C1 segment of cervical spinal cord (tissue), 14 donors: ENCODE measurements at places on chromosomes 13 and 19.
A peak's percentile ranks its signal among the peaks of the same experiment; 100 is the strongest.

DNA sequence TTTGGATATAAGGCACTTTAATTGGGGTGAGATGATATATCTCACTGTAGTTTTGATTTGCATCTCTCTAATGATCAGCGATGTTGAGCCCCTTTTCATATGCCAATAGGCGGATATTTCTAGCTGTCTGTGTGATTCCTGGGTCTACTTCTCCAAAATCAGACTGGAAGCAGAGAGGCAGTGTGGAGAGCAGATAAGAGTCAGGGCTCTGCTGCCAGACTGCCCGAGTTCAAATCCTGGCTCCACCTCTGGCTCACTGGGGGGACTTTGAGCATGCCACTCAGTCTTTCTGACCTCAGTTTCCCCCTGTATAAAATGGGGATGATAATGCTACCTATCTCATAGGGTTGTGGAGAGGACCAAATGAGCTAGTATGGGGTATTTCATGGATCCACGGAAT lies 24.0 kb upstream of the ACP7 start:
- no peak for DNase-seq

- no peak for DNase-seq
Observed at GRCh38 chr13:110855363-110855762, 59.5 kb downstream of the ANKRD10 start.

- no peak for DNase-seq
Observed at GRCh38 chr13:106990594-106990993, 422.7 kb upstream of the ARGLU1 start.

GRCh38 chr19:402786-403185 lies 6.2 kb downstream of the C2CD4C start:
- DNase-seq: no peak

DNA sequence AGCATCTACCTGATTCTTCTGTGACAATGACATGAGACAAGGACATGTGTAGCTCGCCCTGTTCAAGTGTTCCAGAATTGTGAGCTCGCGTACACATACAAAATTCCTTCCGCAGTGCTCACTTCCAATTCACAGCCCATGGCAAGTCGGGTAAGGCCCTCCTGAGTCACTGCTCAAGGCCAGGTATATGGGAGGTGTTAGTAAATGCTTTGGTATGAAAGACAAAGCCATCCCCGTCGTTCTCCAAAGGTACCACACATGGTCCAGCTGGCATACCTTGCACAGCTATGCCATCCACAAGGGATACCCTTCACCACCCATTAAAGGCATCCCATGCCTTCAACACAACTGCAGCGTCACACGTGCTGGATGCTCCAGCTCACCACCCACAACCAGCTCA lies 4.4 kb upstream of the ELL start:
- no peak for DNase-seq

DNA sequence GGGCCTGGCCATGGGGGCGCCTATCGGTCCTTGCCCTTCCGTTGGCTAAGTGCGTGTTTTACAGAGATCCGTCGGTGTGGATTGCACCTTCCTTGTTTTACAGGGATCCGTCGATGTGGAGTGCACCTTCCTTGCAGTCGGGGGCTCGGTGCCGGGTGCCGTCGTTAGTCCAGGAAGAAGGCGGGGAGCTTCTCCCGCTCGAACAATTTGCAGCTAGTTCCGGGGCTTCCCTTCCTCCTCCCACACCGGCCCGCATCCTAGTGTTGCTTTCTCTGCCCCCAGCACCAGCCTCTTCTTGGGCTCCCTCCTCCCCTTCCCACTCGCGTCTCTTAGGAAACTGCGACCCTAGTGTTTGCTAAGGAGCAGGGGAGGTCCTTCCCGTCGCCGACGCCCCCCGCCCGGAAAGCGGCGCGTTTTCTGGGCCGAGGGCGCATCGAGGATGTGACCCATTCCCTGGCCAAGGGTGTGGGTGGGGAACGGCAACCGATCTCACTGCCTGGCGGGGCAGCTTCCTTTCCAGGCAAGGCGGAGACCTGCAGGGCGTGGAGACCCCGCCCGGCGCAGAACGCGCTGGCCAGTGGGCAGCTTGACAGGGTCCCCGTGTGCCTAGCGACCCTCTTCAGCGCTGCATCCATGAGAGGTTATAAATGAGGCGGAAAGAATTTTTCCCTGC lies 75.7 kb upstream of the ZNF91 start:
- DNase-seq: no peak

- DNase-seq: no peak
Observed at GRCh38 chr13:75120085-75120484, 361.9 kb downstream of the TBC1D4 start.

GRCh38 chr13:51291341-51291740 lies 48.1 kb upstream of the SERPINE3 start:
- no peak for DNase-seq

DNA sequence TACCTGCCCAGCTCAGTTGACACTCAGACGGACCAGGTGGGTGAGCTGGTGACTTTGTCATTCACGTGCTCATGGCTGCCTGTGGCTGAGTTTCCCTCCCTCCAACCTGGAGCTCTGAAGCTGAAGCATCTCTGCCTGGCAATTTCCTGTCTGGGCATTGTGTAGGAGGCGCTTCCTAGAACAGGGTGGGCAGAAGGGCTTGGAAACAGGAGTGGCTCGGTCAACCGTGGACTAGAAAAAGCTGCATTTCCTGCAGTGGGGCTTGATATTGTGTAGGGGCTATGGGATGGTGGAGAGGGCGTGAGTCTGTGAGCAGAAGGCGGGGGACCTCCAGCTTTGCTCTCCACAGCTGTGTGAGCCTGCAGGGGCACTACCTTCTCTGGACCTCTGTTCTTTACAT lies 278.3 kb downstream of the TEX29 start:
- DNase-seq: no peak

DNA sequence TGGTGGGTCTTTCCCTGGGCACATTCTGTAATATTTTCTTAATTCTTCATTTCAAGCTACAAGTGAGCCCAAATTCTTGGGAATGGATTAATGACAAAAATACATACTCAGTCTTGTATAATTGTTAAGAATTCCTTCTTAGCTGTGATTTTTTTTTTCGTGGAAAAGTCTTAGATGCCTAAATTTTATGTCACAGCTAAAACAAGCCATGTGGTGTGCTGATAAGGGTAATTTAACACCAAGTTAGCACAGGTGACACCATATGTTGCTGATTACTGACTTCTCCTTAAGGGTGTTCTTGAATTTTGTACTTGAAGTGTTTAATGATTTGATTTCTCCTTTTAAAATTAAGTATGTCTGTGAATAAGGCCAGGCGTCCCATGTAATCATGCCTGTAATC lies 29.3 kb downstream of the WDFY2 start:
- DNase-seq: no peak

GRCh38 chr13:35566340-35566739 lies 89.9 kb upstream of the MAB21L1 start:
- no peak for DNase-seq

- no peak for DNase-seq
Observed at GRCh38 chr13:48249018-48249417, 16.0 kb downstream of the ITM2B start.

DNA sequence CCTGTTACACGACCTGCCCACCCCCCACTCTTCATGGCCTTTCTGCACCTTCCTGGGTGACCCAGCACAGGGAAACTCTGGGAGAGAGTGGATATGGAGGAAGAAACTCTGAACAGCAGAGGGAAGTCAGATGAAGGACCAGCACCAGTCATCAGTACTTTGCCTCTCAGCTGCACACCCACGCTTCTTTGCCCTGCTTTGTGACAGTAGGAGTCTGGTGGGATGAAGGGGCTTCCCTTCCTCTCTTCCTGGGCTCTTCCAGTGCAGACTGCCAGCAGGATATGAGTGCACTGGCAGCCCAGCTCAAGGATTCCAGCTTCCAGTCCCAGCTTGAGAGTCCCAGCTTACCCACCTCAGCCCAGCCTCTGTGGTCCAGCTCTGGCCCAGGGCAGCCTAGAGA lies 68.9 kb downstream of the CRYL1 start:
- no peak for DNase-seq

- DNase-seq: no peak
Observed at GRCh38 chr13:23488442-23488841, 54.9 kb upstream of the SACS start.

GRCh38 chr19:6297202-6297601 lies 17.4 kb upstream of the MLLT1 start:
- no peak for DNase-seq

GRCh38 chr19:15197275-15197941 lies 3.4 kb downstream of the NOTCH3 start:
- no peak for DNase-seq

DNA sequence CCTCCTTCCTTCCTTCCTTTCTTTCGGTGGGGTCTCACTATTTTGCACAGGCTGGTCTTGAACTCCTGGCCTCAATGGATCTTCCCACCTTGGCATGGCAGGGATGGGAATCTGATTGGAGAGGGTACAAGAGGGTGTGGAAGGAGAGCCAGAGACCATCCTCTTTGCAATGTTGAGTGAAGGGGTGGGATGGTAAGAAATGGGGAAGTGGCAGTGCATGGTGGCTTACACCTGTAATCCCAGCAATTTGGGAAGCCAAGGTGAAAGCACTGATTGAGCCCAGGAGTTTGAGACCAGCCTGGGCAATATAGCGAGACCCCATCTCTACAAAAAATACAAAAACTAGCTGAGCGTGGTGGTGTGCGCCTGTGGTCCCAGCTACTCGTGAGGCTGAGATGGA lies 5.5 kb downstream of the BLOC1S3 start:
- no peak for DNase-seq

GRCh38 chr13:61751039-61751438 lies 335.4 kb upstream of the PCDH20 start:
- no peak for DNase-seq

GRCh38 chr13:34290661-34291060 lies 472.7 kb downstream of the RFC3 start:
- DNase-seq: no peak

- no peak for DNase-seq
Observed at GRCh38 chr19:48321372-48321621, 4.1 kb upstream of the EMP3 start.

GRCh38 chr19:14003251-14004055 lies 2.7 kb downstream of the RFX1 start:
- DNase-seq: no peak

GRCh38 chr13:75694722-75695121 lies 58.6 kb downstream of the LMO7 start:
- no peak for DNase-seq

DNA sequence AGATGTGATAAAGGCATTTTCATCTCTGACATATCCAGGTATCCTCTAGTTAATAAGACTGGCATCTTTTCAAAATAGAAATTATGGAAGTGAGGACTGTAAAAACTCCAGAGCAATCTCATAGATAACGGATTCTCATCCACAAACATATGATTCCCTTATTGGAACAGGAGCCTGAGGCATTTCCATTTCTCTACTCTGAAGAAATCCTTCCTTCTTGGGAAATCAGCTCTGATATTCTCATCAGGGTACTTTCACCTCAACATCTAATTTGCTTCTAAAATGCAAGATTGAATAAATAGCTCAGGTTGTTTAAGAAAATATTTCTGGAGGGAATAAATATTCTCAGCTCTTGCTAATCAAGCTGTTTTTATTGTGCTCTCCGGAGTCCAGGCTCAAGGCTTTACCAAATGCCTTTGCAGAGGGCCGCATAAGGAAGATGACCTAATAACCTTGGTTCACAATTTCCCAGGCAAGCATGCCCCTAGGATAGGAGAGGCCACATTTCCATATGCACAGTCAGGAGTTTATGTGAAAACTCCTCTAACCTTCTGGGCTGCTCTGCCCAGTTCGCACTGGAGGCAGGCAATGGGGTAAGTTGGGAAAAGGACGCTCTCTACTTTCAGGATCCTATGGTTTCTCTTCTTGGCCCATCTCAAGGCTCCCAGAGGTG lies 44.0 kb upstream of the RFC3 start:
- DNase-seq: no peak

GRCh38 chr13:22589880-22590279 lies 590.9 kb upstream of the SGCG start:
- DNase-seq: no peak

DNA sequence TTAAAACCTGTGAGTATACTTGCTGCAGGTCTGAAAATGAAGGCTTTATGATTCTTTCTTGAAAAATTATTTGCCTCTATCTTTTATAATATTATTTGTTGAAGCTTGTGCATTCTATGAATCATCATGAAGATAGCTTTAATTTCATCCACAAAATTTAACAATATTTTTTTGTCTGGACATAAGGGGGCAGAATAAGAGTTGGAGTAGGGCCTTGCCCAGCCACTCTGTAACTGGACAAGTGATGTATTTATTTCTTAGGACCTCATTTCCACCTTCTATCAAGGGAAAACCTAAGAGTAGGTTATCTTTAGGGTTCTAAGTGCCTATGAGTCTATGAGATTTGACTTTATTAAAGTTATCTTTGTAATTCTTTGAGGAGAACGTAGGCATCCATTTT lies 49.9 kb downstream of the N4BP2L1 start:
- DNase-seq: no peak

GRCh38 chr19:5594521-5594950 lies 26.8 kb upstream of the TINCR start:
- DNase-seq: no peak

DNA sequence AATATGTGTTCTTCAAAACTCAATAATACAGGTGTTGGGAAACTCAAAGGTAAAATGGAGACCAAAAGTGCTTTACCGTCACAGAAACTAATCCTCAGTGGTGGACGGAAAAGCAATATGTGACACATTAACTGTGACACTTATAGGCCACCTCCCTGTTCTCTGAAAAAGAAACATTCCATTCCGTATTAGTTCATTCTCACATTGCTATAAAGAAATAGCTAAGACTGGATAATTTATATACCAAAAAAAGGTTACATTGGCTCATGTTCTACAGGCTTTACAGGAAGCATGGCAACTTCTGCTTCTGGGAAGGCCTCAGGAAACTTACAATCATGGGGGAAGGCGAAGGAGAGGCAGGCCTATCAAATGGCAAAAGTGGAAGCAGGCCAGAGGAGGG lies 435.3 kb upstream of the HTR2A start:
- no peak for DNase-seq

- no peak for DNase-seq
Observed at GRCh38 chr19:9370738-9371619, 8.2 kb downstream of the ZNF177 start.

DNA sequence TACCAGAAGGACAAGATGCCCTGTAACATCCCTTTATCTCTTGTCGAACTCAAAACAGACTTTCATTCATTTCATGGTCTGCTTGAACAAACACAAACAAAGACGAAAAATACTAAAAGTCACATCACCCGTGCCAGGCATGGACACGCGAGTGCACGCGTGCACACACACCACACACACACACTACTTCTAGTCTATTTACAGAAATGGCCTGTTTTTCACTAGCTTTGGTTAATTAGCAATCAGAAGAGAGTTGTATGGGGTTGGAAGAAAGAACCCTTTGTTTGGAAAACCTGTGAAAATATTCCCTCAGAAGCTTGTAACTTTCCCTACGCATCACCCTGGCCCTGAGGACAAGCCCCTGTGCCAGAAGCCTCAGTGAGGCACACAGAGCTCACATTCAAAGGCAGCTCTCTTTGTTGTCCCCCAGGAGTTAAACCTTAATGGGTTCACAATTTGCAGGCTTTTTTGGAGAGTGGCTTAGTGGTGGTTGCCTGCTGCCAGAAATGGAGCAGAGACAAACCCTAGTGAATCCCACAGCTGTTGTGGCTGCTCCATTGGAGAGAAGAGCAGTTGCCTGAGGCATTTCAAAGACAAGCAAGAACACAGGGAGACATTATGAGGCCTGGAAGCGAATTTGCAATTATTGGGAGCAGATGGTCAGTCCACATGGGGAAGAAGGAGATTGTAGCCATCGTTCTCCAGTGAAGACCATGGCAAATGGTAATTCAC lies 55.9 kb downstream of the STARD13 start:
- peak; percentile 69 for DNase-seq

GRCh38 chr19:870963-871401 lies 11.5 kb downstream of the CFD start:
- DNase-seq: no peak

- no peak for DNase-seq
Observed at GRCh38 chr13:80235166-80235966, 105.6 kb downstream of the SPRY2 start.
